PC-9 (cell line): ENCODE measurements at places on chromosomes 7 and 10. TPM values are rescaled to one million over a fixed set of nuclear protein-coding genes. Genes with fewer than 3 reads are reported as not detected.
A peak's percentile ranks its signal among the peaks of the same experiment; 100 is the strongest.

- no peak for DNase-seq
Observed at GRCh38 chr7:95556777-95557176, 39.5 kb downstream of the PDK4 start.

DNA sequence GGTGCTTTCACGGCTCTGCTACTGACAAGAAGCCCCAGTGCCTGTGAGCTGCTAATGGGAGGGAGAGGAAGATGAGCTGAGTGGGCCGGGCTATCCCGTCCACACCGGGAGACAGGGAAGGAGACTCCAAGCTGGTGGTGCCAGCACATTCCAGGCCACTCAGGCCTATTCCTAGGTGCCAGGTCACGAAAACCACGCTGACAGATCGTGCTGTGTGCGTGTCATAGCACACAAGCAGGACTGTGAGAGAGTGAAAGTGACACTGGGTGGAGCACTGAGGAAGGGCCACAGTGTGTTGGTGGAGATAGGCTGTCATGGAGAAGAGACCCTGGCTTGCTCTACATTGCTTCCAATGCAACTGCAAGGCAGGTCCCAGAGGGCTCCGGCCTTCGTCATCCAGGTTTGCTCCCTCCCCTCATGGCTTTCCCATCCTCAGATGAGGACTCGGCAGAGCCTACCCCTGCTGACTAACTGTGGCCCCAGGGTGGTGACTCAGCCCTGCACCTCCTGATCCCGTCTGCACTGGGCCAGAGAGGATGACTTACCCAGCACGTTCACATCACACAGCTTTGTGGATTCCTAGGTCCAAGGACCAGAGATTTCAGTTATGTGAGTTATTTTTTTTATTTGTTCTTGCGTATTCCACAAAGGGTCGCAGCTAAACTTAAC is 167.3 kb downstream of the EGFR start:
- DNase-seq: peak; percentile 99

DNA sequence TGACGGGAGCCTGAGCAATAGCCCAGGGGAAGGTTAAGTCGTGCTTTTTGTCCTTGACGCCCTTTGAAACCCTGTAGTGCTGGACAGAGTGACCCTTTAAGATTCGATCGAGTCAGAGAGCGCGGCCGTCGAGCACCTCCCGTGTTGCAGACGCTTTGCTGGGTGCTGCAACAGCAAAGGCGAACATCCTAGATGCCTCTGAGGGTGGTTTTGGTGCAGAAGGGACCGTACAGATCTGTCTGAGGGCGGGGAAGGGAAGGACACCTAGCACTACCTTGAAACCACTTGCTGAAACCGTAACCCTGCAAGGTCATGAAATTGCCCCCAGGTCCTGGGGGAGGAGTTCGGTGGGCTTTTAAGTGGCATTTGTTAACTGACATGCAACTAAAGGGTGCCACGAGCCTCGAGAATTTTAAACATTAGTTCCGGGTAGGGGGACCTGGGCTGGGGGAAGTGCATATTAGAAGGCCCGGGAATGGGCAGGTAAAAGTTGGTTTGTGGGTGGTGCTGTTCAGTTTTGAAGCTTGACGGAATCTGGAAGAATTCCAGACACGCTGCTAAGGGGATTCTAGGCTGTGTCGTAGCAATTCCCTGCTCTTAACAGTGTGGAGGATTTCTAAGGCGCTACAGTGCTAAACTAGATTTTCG is 786 bp downstream of the ATP5F1C start:
- DNase-seq: no peak

DNA sequence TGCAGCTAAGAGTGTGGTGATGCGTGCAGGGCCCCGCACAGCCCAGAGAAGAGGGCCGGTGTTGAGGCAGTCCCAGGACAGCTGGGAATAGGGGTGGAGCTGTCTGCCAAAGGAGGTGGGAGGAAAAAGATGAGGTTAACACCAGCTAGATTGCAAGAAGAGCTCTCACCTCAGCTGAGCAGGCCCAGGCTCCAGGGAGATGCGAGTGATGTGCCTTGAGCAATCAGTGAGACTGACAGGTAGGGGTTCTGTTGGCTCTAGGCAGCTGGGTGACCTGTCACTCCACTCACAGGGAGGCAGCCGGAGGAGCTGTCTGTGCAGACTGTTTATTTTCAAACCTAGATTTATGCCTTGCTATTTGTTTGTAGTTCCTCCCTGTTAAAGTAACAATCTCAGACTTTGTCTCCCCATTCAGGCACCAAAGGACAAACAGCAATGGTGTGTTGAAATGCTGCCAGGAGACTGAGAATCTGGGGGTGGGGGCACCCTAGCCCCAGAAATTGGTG is 205.1 kb upstream of the CXCL12 start:
- DNase-seq: no peak

DNA sequence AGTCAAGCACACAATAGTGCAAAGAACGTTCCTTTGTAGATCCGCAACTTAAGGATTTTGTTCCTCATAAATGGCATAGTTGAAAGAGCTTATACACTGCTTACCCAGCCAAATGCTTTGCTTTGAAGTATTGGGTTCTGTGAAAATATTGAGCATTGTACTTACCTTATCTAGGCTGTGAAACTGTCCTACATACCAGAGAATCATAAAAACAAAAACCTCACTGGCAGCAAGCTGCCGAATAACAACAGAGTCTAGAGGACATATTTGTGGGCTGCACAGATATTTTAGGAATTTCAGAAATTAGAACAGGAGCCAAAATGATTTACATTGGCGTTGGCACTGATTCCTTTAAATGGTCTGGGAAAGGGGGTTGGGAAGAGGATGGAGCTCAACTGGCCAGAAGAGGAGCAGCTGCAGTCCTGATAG is 174.8 kb downstream of the RTKN2 start:
- peak; percentile 59 for DNase-seq

DNA sequence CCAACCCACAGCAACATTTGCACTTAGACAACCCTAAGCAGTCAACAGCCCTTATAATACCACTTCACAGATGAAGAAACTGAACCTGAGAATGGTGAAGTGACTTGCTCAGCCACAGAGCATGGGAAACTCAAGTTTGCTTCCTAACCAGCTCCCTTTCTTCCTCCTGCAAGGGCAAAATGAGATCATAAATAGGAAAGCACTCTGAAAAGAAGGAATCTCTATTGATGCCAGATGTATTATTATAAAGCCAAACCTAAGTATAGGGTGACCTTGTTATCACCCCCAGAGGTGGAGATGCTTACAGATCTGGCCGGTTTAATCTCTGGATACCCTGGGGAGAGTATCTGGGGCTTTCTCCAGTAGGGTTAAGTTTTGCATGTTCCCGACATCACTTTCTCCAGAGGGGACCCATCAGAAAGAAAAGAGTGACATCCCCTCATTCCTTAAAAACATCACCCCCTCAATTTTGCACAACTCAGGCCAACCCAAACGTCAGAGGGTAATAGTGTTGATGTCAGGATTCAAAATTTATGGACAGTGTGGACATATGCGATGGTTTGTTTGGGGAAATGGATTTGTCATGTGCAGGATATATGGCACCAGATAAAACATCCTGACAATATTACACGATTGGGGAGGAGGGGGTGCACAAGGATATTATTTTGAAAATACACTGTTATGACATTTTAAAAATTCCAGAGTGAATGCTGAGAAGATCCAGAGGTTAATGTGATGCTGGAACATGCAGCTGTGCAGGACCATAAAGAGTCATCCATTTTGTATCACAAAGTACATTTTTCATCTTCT is 24.0 kb upstream of the XPNPEP1 start:
- no peak for DNase-seq

GRCh38 chr10:15426115-15426514 is 55.0 kb upstream of the FAM171A1 start:
- no peak for DNase-seq

DNA sequence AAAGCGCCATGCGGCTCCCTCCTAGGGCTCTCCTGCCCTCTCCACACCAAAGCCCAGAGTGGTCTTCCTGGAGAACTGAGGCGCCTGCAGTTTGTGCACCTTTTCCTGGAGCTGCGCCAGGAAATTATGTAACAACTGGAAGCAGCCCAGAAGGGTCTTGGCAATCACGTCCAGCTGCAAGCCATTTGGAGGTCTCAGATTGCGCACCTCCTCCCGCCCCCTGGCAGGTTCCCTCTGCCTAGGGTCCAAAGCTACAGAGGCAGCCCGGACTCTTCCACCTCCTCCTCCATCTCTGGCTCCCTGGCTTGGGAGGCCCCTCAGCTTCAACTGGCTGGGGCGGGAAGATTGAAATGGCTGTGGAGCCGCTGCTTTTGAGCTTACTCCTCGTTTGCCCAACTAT is 34.0 kb upstream of the SFTPD start:
- DNase-seq: no peak

GRCh38 chr10:117250411-117250810 is 9.5 kb downstream of the SLC18A2 start:
- DNase-seq: no peak

GRCh38 chr10:59068581-59069191 is 107.8 kb upstream of the PHYHIPL start:
- DNase-seq: no peak

GRCh38 chr10:110562348-110562747 is 5.1 kb upstream of the SMC3 start:
- no peak for DNase-seq

DNA sequence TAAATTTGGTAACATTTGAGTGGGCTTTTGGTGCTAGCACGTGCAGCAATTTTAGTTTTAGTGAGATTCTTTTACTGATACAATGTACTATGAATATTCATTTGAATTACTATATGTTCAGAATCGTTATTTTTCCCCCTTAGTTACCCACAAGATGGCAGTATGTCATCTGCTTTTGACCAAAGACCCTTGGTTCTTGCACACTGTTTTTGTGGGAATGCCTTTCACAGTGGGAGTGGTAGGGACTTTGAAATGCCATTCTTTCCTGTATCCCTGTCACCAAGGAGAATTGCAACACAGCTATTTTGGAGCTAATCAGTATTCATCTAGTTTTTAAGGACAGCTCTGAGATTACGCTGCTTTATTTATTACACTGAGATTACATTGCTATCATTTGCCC is 40.6 kb downstream of the SEC23IP start:
- DNase-seq: no peak

- no peak for DNase-seq
Observed at GRCh38 chr7:28349637-28350036, 62.7 kb upstream of the CREB5 start.

GRCh38 chr10:74051736-74052342 is 53.9 kb downstream of the VCL start:
- peak; percentile 36 for DNase-seq

GRCh38 chr10:68816796-68817412 is 10.4 kb upstream of the STOX1 start:
- DNase-seq: peak; percentile 20

DNA sequence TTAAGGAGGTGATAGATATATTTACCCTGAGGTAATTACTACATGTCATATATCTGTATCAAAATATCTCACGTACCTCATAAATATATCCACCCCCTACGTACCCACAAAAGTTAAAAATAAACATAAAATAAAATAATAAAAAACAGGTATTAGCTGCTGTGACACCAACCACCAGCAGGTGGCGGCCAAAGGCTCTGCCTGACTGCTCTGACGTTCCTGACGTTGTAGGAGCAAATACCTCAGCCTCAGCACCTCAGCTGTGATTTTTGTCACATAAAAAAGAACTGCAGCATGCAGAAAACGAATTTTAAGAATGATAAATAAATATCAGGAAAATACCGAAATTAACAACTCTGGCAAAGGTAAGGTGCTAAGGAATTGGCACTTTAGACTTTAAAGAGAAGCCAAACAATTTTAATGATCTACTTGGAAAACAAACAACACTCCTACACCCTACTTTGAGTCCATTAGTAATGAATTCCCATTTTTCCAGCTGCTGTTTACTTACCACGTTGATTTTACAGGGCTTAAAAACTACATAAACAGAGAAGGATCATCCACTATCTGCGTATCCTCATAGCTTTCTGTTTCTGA is 125.4 kb upstream of the TARP start:
- DNase-seq: no peak

GRCh38 chr7:107023522-107024151 is 20.9 kb upstream of the PRKAR2B start:
- no peak for DNase-seq

The JCAD gene
- total RNA-seq: 30.5 and 36.7 TPM in 2 replicates

The MARCHF5 gene
- total RNA-seq: 31.5 and 39.1 TPM in 2 replicates

The SLC18A3 gene
- total RNA-seq: not detected in 2 replicates

The GPR15LG gene
- total RNA-seq: not detected in 2 replicates

The SFRP5 gene
- total RNA-seq: not detected in 2 replicates
